Endodermal cell (in vitro differentiated cells): ENCODE measurements at places on chromosomes 1 and 21.
A peak's percentile ranks its signal among the peaks of the same experiment; 100 is the strongest.

DNA sequence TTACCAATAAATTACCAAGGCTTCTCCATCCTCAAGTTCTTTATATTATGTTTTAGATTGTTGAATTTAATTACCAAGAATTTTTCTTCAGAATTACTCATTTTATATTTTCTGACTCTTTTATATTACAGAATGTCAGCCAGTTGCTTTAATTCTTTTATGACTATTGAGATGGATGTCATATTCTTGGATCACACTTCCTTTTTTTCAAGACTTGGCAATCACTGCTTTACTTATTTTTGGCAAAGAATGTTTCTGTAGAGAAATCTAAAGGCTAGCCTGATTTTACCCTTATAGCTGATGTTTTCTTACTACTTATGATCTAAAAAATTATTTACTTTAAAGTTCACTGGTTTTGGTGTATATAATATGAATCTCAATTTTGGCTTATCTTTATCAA is 721.1 kb upstream of the TMPRSS15 start:
- H3K27ac ChIP-seq: no peak overlapping the region
- no peaks in the 10 kb centered on the region for H3K36me3 ChIP-seq
- peaks cover 4% of the 10 kb centered on the region for H3K4me1 ChIP-seq
- no peaks in the 10 kb centered on the region for H3K27me3 ChIP-seq
- no peak for DNase-seq

DNA sequence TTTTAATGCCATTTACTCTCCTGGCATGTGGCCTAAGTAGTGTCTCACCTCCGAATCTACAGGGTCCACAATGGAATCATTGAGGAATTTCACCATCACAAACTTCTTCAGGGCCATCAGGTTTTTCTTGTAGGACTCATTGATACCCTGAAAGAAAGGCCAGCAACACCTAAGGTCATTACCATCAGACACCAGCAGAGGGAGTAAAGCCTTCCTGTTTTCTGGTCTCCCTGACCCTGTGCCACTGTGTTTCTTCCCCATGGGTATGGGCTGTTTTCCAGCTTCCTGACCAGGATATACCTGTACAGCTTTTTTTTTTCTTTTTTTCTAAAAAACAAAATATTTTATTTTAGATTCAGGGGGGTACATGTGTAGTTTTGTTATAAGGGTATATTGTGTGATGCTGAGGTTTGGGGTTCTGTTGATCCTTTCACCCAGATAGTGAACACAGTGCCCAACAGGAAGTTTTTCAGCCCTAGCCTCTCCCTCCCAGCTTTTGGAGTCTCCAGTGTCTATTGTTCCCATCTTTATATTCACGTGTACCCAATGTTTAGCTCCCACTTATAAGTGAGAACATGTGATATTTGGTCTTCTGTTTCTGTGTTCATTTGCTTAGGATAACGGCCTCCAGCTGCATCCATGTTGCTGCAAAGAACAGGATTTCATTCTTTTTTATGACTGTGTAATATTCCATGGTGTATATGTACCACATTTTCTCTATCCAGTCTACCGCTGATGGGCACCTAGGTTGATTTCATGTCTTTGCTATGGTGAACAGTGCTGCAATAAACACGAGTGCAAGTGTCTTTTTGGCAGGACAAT is 18.3 kb downstream of the PPT1 start:
- H3K36me3 ChIP-seq: peaks cover 69% of the 10 kb centered on the region
- H3K27me3 ChIP-seq: no peaks in the 10 kb centered on the region
- H3K4me3 ChIP-seq: no peak overlapping the region
- no peaks in the 10 kb centered on the region for H3K4me1 ChIP-seq
- H3K27ac ChIP-seq: no peak overlapping the region

DNA sequence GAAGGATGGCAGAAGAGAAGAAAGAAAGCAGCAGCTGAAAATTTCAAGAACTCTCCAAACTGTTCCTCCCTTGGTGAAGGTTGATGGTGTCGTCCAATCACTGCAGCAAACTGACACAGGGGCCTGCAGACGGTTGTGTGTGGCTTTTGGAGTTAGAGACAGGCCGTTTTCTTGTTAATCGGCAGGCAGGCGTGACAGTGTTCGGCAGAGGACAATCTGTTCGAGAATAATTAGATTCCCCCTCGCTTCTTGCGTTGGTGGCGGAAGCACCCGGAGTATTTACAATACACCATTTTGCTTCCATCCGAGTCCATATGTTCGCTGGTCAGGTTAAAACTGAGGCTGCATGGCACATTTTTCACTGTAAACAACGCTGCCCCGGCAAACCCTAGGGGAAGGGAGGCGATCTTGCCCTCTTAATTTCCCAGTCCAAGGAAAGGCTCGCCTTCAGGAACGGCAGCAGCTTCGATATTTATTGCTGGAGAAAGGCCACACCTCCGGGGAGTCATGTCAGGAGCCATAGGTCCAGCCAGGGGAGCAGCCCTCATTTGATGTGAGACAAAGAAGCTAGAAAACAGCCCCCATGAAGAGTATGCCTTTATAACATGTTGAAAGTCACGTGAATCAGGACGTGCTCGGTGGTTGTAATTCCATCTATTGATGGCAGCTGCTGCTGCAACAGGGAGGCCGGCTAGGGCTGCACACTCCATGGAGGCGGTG is 360.1 kb downstream of the SMYD3 start:
- H3K36me3 ChIP-seq: no peaks in the 10 kb centered on the region
- no peak overlapping the region for H3K4me3 ChIP-seq
- peak overlapping the region; percentile 10 for H3K27ac ChIP-seq
- H3K4me1 ChIP-seq: no peaks in the 10 kb centered on the region
- DNase-seq: no peak

DNA sequence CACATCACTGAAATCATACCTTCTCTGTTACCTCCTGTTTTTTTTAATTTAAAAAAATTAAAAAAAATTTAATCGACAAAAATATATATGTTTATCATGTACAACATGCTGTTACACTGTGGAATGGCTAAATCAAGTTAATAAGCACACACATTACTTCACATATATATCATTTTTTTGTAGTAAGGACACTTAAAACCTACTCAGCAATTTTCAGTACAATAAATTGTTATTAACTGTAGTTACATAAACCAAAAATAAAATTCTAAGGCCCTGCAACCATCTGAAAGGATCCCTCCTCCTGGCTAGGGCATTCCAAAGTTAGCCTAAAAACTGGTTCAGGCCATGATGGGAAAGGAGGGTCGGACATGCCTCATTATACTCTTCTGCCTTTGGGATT is 23.6 kb upstream of the COQ8A start:
- H3K27me3 ChIP-seq: no peaks in the 10 kb centered on the region
- H3K4me3 ChIP-seq: no peak overlapping the region
- no peak for DNase-seq
- H3K36me3 ChIP-seq: no peaks in the 10 kb centered on the region

DNA sequence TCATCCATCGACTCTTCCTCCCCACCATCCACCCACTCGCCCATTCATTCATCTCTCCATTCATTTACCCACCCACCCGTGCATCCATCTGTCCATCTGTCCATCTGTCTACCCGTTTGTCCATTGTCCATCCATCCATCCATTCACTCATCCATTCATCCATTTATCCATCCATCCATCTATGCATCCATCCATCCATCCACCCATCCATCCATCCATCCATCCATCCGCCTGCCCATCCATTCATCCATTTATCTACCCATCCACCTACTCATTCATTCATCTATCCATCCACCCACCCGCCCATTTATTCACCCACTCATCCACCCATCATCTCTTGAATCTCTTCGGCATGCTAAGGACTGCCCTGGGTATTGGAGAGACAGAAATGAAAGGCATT is 18.5 kb downstream of the ARHGEF10L start:
- no peak overlapping the region for H3K4me3 ChIP-seq
- no peaks in the 10 kb centered on the region for H3K27me3 ChIP-seq
- DNase-seq: no peak
- no peaks in the 10 kb centered on the region for H3K4me1 ChIP-seq
- no peaks in the 10 kb centered on the region for H3K36me3 ChIP-seq

GRCh38 chr1:39609618-39610331 is 29.7 kb downstream of the HEYL start:
- peak; percentile 97 for DNase-seq
- no peak overlapping the region for H3K4me3 ChIP-seq
